ENCODE measurements at places on chromosomes 3 and 15. TPM values are rescaled to one million over a fixed set of nuclear protein-coding genes. Genes with fewer than 3 reads are reported as not detected.

FILIP1L gene
- 77.0 TPM for total RNA-seq

GRCh38 chr3:72739531-72740466, 108.4 kb downstream of the SHQ1 start:
- no peak for DNase-seq

HRG gene
- not detected for total RNA-seq

DNA sequence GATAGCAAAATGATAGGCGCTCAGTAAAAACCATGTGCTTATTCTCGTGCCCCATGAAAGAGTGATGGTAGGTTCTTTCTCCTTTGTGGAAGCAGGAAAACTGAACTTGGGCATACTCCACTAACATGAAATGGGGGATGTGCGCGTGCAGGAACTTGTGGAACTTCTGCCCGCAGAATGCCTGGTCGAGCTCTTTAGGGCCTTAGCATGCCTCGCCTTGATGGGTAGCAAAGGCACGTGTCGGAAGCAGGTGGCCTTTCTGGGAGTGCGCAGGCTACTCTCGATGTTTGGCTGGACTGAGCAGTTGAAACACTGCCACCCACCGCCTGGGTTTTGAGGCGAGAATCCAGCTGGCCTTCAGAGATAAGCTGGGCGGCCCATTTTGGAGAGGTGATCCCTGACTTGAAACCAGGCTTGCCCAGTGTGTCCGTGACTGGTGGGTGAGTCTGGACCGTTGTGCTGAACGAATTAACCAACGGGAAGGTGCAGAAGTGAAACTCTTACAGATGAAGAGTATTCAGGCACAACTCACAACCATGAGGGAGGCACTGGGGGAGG, 842 bp downstream of the PCCB start:
- DNase-seq: peak; percentile 69

- DNase-seq: no peak
Measured at GRCh38 chr3:37712421-37712820, 149.3 kb upstream of the CTDSPL start.

DNA sequence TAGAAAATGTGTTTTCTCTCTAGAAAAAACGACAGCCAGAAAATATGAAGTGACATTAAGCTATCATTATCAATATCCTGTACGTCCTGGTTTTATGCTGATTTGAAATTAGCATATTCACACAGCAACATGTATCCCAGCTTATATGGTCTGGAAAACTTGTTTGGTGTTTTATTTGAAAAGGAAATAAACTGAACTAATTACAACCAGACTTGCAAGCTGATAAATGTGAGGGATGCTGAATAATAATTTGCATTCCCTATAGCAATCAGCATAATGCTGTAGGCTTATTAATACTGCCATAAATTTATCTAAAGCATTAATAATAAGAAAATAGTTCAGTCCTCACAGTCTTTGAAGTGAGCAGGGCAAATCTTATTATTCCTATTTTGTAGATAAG, 336.9 kb upstream of the UMPS start:
- no peak for DNase-seq

CALML4 gene
- 4.3 TPM for total RNA-seq

- DNase-seq: no peak
Measured at GRCh38 chr15:68332266-68332665, 54.7 kb downstream of the FEM1B start.

DNA sequence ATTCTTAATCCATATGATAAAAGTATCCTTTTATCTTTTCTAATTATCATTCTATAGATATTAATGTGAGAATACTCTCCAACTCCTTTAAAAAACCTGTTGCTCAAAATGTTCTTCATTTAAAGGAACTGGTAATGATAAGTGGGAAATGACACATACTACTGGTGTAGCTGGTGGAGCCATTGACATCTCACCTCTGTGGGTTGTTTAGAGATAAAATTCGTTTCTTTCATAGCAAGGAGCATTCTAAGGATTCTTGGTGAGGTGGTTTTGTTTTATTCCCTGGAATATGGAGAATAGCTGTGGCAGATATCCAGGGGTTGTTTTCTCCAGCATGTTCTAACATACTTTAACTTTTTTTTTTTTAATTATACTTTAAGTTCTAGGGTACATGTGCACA, 299.8 kb upstream of the THBS1 start:
- DNase-seq: no peak

- no peak for DNase-seq
Measured at GRCh38 chr3:52440249-52440551, 4.7 kb downstream of the SEMA3G start.

DNA sequence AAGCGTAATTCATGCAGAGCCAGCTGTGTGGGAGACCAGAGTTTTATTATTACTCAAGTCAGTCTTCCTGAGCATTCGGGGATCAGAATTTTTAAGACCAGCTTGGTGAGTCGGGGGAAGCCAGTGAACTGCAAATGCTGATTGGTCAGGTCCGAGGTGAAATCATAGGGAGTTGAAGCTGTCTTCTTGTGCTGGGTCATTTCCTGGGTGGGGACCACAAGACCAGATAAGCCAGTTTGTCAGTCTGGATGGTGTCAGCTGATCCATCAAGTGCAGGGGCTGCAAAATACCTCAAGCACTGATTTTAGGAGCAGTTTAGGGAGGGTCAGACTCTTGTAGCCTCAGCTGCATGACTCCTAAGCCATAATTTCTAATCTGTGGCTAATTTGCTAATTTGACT, 228.1 kb upstream of the ATP10A start:
- DNase-seq: no peak

ACTC1 gene
- 12,863 TPM for total RNA-seq

DNA sequence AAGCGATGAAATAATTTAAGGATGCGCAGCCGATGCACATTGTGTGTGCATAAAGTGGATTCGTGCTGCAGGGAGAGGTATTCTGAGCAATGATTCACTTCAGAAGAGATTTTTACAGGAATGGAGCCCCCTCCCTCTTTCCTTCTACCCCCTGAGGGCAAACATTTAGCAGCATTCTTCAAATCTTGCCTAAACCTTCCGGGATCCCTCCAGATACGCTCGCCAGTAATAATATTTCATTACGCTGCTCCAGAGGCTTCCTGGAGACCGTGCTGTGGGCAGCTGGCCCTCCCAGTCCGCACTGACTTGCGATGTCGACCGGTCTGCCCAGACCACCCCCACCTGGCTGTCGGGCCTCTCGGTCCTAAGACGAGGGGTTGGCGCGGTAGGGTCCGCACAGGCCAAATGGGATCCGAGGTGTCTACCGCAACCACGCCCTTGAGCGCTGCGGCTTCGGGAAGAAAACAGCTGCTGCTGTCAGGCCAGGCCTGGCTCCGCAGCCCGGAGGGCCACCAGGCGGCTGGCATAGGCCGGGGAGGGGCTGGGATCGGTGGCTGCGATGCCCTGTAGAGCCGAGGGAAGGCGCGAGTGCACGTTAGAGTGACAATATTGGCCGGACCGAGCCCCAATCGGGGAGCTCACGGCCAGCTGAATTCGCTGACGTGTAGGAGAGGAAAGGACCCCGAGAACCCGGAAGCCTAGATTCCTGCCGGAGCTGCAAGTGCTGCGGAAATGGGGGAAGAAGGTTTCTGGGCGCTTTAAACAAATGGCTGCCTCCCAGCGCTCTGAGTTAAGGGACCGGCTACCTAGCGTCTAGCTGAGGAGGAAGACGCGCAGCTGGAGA, 14.3 kb downstream of the ZIC4 start:
- DNase-seq: no peak

C3orf62 gene
- 3.2 TPM for total RNA-seq

DNA sequence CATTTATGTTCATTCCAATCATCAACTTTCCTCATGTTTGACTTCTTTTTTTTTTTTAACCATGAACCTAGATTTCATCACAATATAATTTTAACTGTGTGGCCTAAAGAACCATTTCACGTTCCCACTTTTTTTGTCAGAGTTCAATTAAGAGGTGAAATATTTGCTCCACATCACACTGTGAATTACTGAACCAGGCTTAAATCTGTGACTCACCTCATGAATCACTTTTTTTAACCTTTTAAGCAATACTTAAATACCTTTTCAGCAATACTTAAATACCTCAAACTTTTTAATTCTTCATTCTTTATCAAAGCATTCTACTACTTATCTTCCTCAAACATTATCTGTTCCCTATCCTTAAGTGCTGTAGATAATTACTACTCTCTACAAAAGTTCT, 137.6 kb downstream of the SI start:
- DNase-seq: no peak

DNA sequence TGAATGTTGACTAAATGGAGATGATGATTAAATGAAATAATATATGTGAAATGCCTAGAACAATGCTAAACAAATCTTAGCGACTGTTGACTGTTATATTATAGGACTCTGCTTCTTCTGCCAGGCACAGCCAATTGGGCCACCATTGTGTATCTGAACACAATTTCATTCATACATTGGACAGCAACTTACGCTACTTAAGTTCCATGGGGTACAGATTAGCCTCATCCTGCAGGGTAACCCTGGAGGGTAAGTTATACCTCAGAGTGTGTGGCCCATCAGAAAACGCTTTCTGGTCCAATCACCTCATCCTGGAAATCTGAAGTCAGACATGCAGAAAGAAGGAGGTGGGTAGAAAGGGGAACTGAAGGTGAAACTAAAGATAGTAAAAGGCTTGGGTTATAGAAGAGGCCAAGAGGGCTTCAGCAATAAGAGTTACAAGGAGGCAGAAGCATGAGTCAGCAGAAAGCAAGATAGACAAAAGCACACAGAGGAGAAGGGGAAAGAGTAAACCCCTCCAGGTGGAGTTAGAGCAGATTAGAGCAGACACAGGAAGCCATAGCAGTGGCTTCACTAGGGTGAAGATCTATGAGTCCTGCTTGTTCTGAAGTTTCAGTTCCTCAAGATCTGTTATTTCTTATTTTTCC, 119.3 kb upstream of the SLC24A5 start:
- no peak for DNase-seq

- no peak for DNase-seq
Measured at GRCh38 chr15:66795851-66796250, 93.8 kb downstream of the SMAD6 start.
